Vagina (tissue), 2 donors: ENCODE measurements at places on chromosomes 5 and 9. TPM values are rescaled to one million over a fixed set of nuclear protein-coding genes. Genes with fewer than 3 reads are reported as not detected.

F12 gene
- 5.2 TPM for total RNA-seq

C5orf58 gene
- not detected for total RNA-seq

LIFR gene
- total RNA-seq, result 63.3 TPM

FGD3 gene
- 19.9 TPM for total RNA-seq

ZFP62 gene
- 22.3 TPM for total RNA-seq

MBLAC2 gene
- total RNA-seq, result 8.8 TPM

IL9 gene
- total RNA-seq, result not detected
